ENCODE measurements at places on chromosomes 7 and 10. TPM values are rescaled to one million over a fixed set of nuclear protein-coding genes. Genes with fewer than 3 reads are reported as not detected.

The TEX47 gene
- total RNA-seq = not detected

The GARIN1A gene
- total RNA-seq = 2.6 TPM

The DYDC2 gene
- not detected for total RNA-seq

DNA sequence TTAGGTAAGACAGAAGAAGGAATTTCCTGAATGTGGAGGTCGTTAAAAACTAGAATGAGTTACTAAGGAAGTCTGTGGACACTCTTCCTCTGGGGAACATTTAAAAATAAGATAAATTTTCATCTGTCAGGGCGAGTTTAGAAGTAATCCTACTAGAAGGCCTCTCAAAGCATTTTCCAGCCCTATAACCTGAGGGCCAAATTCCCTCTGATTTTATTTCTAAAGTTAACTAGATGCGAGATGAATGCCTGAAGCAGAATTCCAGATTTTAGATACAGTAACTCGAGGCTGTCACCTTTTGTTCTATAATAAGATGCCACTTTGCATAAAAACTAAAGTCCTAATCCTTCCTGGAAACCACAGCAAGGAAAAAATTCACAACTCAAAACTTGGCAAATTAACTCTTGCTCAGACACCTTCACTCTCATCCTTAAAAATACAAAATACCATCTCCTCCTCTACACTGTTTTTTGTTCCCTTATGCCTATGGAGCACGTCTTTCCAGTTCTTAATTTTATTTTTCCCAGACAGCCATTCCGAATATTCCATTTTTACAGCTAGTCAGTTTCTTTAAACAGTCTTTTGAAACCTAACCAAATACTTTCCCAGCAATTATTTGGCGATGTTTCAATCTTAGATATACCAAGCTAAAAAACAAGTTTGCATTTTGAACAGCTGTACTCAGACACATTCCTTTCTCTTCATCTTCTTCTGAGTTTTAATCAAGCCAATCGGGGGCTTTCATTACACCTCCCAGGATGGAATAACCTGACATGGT is 420.7 kb upstream of the NFE2L3 start:
- DNase-seq = no peak

The EEF1AKMT2 gene
- 29.4 TPM for total RNA-seq

The ZWINT gene
- 59.3 TPM for total RNA-seq

- DNase-seq = no peak
Observed at GRCh38 chr7:150360363-150361058, 8.1 kb upstream of the REPIN1 start.

GRCh38 chr7:141073173-141073640 is 657 bp upstream of the TMEM178B start:
- peak; percentile 38 for DNase-seq

GRCh38 chr7:14687777-14688176 is 214.8 kb downstream of the DGKB start:
- DNase-seq = no peak

The C7orf33 gene
- not detected for total RNA-seq

DNA sequence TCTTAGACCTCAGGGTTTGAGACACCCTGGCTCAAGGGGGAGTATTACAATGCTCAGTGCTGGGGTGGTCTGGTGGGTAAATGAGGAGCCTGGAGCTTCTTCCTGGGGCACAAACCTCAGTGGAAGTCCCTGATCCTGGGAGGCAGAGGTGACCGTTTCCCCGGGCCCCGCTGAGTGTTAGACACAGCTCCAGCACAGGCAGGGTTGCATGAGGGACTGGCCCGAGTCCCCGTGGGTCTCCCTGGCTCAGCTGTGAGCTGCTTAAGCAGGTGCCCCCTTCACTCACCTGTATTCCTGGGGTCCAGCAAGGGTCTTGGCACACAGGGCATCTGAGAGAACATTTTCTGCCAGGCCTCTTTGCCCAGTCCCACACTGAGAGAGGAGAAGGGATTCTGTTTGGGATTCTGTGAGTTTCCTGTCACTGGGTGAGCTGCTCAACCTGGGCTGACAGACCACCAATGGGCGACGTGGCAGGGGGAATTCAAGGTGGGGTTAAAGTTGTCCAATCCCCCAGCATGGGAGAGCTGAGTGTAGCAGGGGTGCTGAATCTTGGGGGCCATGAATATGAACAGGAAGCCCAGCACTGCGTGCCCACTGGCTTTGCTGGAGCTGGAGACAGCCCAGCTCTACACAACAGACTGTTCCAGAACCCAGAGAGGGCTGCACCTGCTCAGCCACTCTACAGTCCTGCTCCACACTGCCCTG is 29.9 kb downstream of the DDIT4 start:
- peak; percentile 54 for DNase-seq

The CYP2C19 gene
- total RNA-seq = 0.42 TPM

DNA sequence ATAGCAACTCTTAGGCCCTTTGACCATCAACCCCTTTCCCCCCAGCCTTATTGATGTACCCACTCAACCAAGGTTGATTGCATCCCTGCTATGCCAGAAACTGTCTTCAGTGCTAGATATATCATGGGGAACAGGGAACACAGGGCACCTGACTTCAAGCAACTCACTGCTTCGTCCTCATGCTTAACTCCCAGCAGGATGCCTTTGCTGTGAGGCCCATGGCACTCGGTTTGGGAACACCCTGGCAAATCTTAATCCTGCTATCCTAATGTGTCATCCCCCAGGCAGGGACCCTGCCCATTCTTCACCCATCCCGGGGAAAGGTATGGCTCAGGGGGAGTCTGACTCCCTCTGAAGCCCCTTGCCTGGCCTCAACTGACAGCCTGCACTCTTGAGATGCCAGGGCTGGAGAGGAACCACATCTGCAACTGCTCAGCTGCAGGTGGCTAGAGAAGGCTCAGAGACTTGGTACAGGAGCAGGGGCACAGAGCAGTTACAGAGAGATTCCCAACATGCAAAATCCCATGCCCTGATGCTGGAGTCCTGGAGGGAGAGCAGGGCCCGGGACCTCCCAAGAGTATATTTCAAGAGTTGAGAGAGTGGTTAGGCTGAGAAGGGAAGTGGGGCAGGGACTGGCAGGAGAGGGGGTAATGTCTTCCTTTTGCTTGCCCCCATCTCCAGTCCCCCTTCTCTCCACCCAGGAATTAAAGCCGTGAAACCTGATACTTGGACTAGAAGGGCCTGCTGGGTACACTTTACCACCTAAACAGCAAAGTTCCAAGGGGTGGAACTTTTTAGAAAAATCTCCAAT is 2.4 kb upstream of the UNC5B start:
- DNase-seq = no peak

- DNase-seq = no peak
Observed at GRCh38 chr10:19628767-19629560, 187.3 kb upstream of the PLXDC2 start.

The AGAP3 gene
- 26.9 TPM for total RNA-seq

The ASB10 gene
- not detected for total RNA-seq

- no peak for DNase-seq
Observed at GRCh38 chr10:78433076-78433595, 399.5 kb downstream of the RPS24 start.

DNA sequence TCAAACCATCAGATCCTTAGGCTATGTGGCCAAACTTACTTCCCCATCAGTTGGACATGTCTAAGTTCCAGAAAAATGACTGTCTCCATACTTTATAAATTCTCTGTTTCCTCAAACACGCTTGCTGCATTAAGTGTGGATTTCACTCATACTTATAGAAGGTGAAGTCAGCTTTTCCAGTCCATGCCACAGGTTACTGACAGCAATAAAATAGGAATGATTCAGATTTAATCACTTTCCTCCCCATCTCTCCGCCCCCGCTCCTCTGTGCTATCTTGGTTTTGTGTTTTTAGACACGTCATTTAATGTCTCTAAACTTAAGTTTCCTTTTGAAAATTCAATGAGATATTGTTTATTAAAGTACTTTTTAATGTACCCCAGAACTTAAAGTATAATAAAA is 1098.0 kb upstream of the C7orf33 start:
- no peak for DNase-seq

The ACSL5 gene
- 49.5 TPM for total RNA-seq

The GDF2 gene
- not detected for total RNA-seq

DNA sequence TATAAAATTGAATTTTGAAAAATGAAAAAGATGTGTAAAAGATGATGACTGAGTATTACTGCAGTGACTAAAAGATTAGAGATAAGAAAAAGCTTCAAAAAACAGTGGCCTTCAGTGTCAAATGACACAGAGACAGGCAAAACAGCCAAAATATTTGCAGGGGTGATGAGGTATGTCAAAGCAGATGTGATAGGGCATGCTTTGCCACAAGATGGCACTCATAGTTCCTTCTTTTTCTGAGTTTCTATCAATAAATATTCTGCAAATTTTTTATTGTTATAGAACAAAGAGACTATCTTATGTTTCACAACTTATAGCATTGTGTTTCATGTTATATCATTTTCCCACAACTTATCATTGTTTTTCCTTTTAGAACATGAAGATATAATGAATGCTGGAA is 344.1 kb upstream of the HPS1 start:
- DNase-seq = no peak

The CREB5 gene
- 1.9 TPM for total RNA-seq

- DNase-seq = no peak
Observed at GRCh38 chr7:100966542-100967291, 2.6 kb upstream of the MUC12 start.

The CUBN gene
- 0.65 TPM for total RNA-seq

The RPEL1 gene
- not detected for total RNA-seq

GRCh38 chr7:105014693-105015389 is 836 bp downstream of the KMT2E start:
- peak; percentile 74 for DNase-seq

The PRKCQ gene
- total RNA-seq = 42.9 TPM
